ENCODE measurements at places on chromosomes 5 and 9. TPM values are rescaled to one million over a fixed set of nuclear protein-coding genes. Genes with fewer than 3 reads are reported as not detected.

The GRIA1 gene
- 0.93 TPM for polyA plus RNA-seq

The HMMR gene
- 10.0 TPM for polyA plus RNA-seq

The OR5C1 gene
- not detected for polyA plus RNA-seq

The FOXD4 gene
- polyA plus RNA-seq = 0.42 TPM

The LHX6 gene
- polyA plus RNA-seq = 1.1 TPM

The ARSI gene
- 2.2 TPM for polyA plus RNA-seq

The C1QTNF3 gene
- 35.6 TPM for polyA plus RNA-seq

The GGTA1 gene
- 8.8 TPM for polyA plus RNA-seq

The SLC12A7 gene
- 76.6 TPM for polyA plus RNA-seq

DNA sequence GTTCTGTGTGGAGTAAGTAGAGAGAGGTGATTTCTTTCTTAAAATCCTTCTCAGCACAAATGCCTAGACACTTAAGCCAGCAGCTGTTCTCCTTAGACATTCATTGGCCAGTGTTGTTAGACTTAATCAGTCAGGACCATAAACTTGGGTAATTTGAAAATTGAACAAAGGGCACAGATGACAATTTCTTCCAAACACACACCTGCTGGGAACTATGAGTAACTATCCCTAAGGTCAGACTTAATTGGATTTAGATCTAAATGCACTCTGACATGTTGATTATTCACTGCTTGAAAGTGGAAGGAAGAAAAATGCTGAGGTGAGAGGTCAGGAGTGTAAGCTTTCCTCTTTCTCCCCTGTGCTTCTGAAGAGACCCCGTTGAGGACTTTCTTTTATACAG, 1083.7 kb upstream of the DMAC1 start:
- peak; percentile 67 for DNase-seq

DNA sequence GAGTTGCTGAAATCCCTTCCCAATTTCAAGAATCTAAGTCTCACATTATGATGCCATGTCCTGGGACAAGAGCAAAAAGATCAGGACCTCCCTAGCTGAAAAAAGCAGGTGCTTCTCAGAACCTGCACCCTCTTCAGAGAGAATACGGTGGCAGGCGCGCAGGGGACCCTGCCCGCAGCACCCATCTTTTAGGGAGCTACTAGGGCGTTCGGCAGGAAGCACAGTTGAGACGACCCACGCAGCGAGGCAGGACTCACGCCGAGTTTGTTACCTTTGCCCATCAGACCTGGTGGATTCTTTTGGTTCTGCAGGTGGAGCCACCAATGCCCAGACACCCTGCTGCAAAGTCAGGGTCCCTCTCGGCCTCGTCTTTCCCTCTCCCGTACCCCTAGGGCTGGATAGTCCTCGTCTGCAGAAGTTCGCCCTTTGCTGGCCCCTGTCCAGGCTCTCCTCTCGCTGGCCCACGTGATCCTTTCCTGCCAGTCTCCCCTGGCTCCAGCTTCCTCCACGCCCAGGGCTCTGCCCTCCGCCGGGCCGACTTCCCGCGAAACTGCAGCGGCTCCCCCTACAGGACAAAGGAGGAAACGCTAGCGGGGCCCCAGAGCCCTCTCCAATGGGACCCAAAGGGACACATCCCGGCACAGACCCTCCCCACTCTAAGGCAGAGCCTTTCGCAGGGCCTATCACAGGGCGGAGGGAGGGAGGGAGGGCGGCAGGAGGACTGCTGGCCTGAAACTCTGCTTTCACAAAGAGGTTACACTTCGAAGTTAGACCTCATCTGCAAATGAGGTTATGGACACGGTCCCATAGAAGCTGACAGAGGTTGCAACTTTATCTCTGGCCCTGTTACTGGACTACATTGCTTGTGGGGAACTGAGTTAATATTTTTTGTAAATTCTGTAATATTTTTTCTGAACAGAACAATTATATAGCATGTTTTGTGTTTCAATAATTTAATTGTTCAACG, 28.8 kb downstream of the TMEM174 start:
- DNase-seq = peak; percentile 90

DNA sequence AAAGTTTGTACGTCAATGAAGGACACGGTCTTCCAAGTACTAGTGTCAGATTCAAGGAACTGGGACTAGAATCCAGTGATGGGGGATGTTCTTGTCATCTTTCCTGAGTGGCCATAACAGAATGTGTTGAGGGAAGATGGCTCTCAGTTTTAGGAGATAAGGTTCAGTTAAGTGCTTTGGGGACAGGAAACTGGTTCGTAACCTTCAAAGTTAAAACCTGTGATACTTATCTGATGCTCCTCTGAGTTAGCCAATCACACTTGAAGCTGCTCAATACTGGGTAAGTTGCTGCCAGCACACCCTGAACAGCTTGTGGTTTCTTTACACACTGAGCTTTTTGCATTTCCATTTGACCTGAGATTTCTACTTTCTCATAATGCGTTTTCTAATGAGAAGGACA, 64.4 kb downstream of the PIK3R1 start:
- no peak for DNase-seq

DNA sequence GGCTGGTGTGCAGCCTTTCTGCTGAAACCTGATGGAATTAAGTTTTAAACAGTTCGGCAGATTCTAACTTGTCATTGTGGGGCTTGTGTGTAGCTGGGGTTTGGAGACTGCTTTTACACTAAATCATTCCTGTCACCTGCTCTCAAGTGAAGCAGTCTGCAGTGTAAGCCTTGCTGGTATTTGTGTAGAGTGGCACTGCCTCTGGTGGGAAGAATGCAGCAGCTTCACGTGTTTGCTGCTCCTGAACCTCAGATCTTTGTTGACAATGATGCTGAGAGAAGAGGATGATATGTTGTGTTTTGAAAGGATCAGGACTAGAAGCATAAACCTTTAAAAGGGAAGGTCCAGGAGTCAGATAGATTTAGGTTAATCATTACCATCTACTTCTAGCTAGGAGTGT, 88.1 kb downstream of the KDM4C start:
- no peak for DNase-seq

DNA sequence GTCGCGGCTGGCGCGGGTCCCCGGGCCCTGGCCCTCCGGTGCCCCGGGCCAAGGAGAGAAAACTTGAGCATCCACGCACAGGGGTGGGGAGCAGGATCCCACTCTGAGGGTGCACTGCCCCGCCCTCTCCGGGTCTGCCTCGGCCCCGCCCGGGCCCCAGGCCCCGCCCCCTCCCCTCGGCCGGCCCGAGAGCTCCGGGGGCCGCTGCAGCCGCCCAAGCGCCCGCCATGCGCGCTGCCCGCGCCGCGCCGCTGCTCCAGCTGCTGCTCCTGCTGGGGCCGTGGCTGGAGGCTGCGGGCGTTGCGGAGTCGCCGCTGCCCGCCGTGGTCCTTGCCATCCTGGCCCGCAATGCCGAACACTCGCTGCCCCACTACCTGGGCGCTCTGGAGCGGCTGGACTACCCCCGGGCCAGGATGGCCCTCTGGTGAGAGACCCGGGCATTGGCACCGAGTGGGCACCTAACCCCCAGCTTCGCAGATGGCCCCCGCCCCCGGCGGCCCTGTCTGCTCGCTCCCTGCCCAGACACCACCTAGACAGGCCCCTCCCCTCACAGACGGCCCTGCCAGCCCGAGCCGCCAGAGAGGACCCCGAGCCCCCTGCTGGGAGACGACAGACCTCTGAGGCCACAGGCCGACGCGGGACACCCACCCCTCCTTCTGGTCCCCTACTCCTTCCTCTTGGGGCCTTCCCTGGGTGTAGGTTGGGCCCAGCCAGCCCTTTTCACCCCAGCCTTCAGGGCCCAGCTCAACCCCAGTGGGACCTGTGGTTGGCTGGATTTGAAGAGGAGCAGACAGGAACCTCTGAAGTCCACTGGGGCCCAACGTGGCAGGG, at the start of gene CERCAM:
TSS of gene CERCAM (plus strand) at position 207 of the 831 bp plus-strand sequence. CDS start at position 228, 21 bp downstream.
- peak; percentile 16 for DNase-seq

- no peak for DNase-seq
Measured at GRCh38 chr9:137989999-137990715, 112.6 kb downstream of the CACNA1B start.

- DNase-seq = no peak
Measured at GRCh38 chr9:110729641-110730040, 61.0 kb downstream of the MUSK start.

GRCh38 chr9:69743930-69744329, 15.9 kb downstream of the PTAR1 start:
- DNase-seq = no peak

DNA sequence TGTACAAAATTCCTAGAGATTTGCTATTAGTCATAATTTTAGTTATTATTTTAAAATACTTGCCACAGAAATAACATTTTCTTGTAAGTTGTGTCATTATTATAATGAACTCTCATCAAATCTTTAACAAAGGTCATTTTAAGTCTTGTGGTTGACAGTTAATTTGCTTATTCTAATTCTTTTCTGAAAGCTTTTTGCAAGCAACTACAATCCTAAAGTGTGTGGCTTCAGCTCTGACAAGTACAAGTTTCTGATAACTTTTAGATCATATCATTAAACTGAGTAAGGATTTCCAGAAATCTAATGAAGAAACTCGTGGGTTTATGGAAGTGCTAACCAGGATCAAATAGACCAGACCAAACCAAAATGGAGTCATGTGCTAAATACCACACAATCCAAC, 86.4 kb downstream of the SFXN1 start:
- DNase-seq = no peak

- no peak for DNase-seq
Measured at GRCh38 chr5:175351126-175351525, 92.9 kb downstream of the DRD1 start.

DNA sequence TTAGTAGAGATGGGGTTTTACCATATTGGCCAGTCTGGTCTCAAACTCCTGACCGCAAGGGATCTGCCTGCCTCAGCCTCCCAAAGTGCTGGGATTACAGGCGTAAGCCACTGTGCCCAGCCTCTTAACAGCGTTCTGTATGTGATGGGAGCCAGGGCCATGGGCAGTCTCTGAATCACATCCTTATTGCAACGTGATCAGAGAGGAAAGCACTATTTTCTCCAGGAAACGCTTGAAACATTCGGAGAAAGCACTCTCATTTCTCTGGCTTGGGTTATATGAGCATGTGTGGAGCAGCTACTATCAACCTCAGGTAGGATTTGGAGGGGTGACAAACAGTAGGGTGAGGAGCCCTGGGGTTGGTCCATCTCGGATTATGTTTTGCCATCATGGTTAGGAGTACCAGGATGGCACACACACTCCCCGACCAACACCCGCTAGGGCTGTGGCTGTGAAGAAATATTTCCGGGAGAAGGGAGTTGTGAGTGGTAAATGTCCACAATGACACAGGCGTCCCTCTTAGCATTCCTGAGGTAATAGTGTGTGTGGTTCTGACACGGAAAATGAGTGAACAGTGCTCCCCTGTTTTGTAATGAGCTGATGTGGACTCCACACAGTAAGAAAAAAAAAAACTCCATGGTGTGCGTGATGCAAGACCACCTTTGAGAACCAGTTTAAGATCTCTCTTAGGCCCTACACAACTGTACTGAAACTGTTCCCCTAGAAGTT, 406.2 kb upstream of the ZNF608 start:
- no peak for DNase-seq

DNA sequence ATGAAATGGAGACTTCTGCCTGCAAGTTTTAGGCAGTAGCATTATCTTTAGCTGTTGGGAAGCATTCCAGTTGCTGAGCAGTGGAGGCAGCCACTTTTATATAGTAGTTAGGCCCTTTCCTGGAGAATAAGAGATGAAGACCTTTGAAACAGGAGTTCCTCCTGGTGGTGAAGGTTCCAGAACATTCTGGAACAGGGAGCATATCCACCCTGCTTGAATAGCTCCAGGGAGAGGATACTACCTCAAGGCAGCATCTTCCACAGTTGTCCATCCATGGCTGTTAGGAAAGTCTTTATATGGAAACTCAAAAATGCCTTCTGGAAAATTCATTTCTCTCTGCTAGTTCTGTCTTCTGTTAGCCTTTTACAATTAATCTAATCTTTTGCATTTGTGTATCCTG, 3.0 kb downstream of the ASPN start:
- DNase-seq = no peak

- no peak for DNase-seq
Measured at GRCh38 chr5:6166698-6167394, 211.5 kb downstream of the MED10 start.

GRCh38 chr9:112720113-112720780, 2.3 kb upstream of the INIP start:
- DNase-seq = peak; percentile 58

- no peak for DNase-seq
Measured at GRCh38 chr5:181133610-181134231, 2.8 kb upstream of the OR2V1 start.

DNA sequence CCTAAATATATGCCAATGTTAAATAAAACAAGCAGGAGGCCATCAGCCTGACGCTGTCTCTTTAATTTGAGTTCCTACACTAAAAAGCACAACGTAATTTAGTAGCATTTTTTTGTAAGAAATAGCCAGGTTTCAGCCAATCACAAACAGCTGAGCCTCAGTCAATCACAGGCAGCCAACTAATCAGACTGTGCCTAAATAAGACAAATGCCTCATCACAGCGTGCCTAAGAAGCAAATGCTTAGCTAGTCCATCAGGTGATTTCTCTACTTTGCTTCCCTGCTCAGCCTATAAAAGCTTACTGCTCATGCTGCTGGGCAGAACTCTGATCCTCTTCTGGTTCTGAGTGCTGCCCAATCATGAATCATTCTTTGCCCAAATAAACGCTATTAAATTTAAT, 38.3 kb upstream of the RORB start:
- DNase-seq = no peak

- DNase-seq = no peak
Measured at GRCh38 chr9:2928411-2928810, 84.5 kb upstream of the PUM3 start.
